Progenitor cell of endocrine pancreas (in vitro differentiated cells): ENCODE measurements at places on chromosomes 2 and 18.

GRCh38 chr18:9787036-9787435 lies 78.9 kb downstream of the RAB31 start:
- H3K4me1 ChIP-seq, result no peaks in the 10 kb centered on the region
- no peak for DNase-seq
- H3K27ac ChIP-seq, result no peak overlapping the region
- no peaks in the 10 kb centered on the region for H3K36me3 ChIP-seq
- H3K4me3 ChIP-seq, result no peak overlapping the region
- H3K27me3 ChIP-seq, result no peaks in the 10 kb centered on the region

DNA sequence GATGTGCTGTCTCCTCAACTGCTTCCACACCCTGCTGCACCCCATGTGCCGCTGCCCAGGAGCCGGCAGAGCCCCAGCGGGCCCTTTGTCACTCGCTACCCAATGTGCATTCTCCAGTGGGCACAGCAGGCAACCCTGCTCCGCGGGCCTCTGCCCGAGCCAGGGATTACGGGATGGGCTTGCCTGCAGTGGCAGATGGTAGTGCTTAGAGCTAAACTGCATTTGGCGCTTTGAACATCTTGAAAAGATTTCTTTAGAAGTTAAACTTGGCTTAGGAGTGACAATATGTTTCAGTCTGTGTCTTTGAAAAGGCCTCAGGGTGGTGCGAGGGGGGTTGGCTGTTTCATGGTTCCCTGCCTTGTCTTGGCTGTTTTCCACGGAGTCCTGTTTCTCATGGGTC lies 84.0 kb upstream of the BOD1L2 start:
- no peak overlapping the region for H3K27ac ChIP-seq
- no peak overlapping the region for H3K4me3 ChIP-seq
- peaks cover 11% of the 10 kb centered on the region for H3K27me3 ChIP-seq
- no peak for DNase-seq
- H3K36me3 ChIP-seq, result no peaks in the 10 kb centered on the region

- no peak overlapping the region for H3K4me3 ChIP-seq
- peaks cover 4% of the 10 kb centered on the region for H3K4me1 ChIP-seq
- no peaks in the 10 kb centered on the region for H3K36me3 ChIP-seq
- peaks cover 7% of the 10 kb centered on the region for H3K27me3 ChIP-seq
These were observed 270.3 kb downstream of the ATAD2B start for GRCh38 chr2:23656597-23656973.

DNA sequence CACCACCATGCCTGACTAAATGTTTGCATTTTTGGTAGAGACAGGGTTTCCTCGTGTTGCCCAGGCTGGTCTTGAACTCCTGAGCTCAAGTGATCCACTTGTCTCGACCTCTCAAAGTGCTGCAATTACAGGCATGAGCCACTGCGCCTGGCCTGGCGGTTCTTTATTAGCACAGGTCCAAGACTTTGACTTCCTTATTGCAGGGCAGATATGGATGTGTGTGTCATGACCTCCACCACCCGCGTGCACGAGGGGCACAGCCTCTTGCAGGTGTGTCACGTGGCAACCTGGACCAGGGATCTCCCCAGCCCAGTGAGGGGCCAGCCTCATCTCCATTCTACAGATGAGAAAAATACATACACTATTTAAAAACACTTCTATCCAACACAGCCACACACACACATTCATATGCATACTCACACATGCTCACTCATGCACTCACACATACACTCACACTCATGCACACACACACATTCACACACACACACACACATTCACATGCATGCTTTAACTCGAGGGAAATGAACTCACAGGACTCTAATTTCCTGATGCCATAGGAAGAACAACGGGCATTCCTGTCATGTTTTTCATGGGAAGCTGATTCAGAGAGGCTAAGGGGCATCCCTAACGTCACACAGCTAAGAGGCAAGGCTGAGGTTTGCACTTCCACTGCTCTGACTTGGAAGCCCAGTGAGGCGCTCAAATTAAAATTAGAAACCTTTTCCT lies 38.8 kb downstream of the RRM2 start:
- no peak for DNase-seq
- no peaks in the 10 kb centered on the region for H3K36me3 ChIP-seq

DNA sequence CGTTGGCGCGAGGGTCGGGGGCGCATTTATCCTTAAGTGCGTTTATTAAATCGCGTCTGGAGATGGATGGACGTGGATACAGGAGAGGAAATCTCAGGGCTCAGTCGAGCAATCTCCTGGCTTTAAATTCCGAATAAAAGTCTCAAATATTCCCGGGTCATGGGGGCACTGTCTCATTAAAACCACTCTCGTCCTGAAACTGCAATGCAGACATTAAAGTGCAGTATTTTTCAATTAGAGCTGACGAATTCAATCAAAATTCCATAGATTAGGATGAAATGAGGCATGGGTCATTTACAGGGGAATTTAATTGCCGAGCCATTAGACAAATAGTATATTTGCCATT lies 10.7 kb upstream of the GBX2 start:
- H3K27me3 ChIP-seq, result peaks cover 70% of the 10 kb centered on the region
- H3K27ac ChIP-seq, result no peak overlapping the region
- H3K36me3 ChIP-seq, result no peaks in the 10 kb centered on the region
- peaks cover 17% of the 10 kb centered on the region for H3K4me1 ChIP-seq
- peak overlapping the region; percentile 76 for H3K4me3 ChIP-seq

DNA sequence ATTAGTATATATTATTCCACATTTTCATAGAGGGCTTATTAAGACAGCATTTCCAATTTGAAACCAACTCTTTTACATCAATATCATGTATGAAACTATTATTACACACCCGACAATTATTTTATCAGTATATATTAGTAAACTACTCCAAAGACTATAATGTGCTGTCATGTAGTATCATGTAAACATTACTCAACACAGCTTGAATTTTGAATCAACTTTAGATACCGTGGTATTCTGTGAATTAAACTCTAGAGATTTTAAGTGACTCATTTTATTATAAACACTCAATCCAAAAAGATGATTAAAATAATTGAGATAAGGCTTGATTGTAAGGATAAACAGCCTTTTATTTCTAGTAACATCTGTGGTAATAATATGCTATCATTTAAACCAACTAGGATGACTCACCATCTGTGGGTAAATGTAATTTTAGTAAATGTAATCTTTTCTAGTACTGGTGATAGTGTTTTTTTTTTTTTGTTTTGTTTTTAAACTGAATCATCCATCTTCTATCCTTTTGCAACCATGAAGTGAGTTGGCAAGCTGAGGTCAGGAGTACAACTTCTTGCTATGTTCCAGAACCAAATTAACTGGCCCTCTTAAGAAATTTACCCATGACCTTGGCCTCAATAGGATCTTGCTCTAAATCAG lies 144.3 kb upstream of the SMAD7 start:
- H3K36me3 ChIP-seq, result peaks cover 11% of the 10 kb centered on the region
- peaks cover 3% of the 10 kb centered on the region for H3K4me1 ChIP-seq
- DNase-seq, result no peak
- H3K4me3 ChIP-seq, result no peak overlapping the region

GRCh38 chr2:222024932-222025880 lies 273.6 kb downstream of the PAX3 start:
- H3K27me3 ChIP-seq, result peaks cover 17% of the 10 kb centered on the region
- no peak overlapping the region for H3K27ac ChIP-seq
- H3K4me3 ChIP-seq, result no peak overlapping the region
- no peak for DNase-seq
- H3K36me3 ChIP-seq, result no peaks in the 10 kb centered on the region

DNA sequence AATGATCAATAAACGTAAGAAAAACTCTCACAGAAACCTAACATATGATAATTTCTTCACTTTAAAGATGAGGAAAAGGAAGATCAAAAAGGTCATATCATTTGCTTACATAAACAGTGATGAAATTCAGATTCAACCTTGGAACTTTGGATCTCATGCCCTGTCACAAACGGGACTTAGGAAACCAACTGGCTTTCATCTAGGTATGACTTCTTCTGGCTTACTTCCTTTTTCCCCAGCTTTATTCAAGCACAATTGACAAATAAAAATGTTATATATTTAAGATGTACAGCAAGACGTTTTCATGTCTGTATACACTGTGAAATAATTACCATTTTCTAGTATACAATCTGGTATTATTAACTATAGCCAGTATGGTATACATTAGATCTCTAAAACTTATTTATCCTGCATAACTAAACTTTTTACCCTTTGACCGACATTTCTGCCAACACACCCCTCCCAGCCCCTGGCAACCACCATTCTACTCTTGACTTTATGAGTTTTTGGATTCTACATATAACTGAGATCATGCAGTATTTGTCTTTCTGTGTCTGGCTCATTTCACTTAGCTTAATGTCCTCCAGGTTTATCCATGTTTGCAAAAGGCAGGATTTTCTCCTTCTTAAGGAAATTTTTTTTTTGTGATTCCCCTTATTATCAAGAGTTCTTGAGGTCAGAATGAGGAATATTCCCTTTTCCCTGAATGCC lies 46.0 kb upstream of the COBLL1 start:
- H3K27ac ChIP-seq, result no peak overlapping the region
- no peak for DNase-seq
- no peak overlapping the region for H3K4me3 ChIP-seq
- no peaks in the 10 kb centered on the region for H3K27me3 ChIP-seq
- peaks cover 14% of the 10 kb centered on the region for H3K4me1 ChIP-seq

- H3K4me1 ChIP-seq, result peaks cover 13% of the 10 kb centered on the region
- H3K27me3 ChIP-seq, result no peaks in the 10 kb centered on the region
- H3K36me3 ChIP-seq, result peaks cover 43% of the 10 kb centered on the region
- H3K27ac ChIP-seq, result peak overlapping the region; percentile 39
These were observed 47.5 kb downstream of the NBEAL1 start for GRCh38 chr2:203062126-203062525.

- DNase-seq, result no peak
- H3K4me3 ChIP-seq, result no peak overlapping the region
- no peaks in the 10 kb centered on the region for H3K27me3 ChIP-seq
- peaks cover 20% of the 10 kb centered on the region for H3K4me1 ChIP-seq
- H3K36me3 ChIP-seq, result peaks cover 1% of the 10 kb centered on the region
These were observed 463.5 kb upstream of the NETO1 start for GRCh38 chr18:73331212-73331772.

DNA sequence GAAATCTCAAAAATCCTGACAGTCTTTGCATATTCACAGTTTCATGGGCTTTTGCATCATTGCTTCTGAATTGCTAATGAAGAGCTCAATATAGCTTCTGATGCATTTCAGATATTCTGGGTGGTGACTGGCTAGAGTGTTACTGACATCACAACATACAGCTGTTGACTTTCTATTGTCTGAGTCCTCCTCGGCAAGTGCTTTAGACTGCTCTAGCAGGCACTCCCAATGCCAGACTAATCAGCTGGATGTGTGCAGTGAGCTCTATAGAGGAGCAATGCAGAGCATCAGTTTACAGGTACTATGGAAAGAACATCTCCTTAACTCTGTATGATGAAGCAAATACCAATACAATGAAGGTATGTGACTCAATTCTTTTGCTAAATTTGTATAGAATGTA lies 54.9 kb downstream of the R3HDM1 start:
- H3K4me3 ChIP-seq, result no peak overlapping the region
- DNase-seq, result no peak
- H3K27me3 ChIP-seq, result no peaks in the 10 kb centered on the region
- peaks cover 5% of the 10 kb centered on the region for H3K4me1 ChIP-seq

GRCh38 chr2:278927-279320 lies 9.0 kb downstream of the ALKAL2 start:
- H3K36me3 ChIP-seq, result peaks cover 14% of the 10 kb centered on the region
- no peaks in the 10 kb centered on the region for H3K4me1 ChIP-seq
- DNase-seq, result no peak

DNA sequence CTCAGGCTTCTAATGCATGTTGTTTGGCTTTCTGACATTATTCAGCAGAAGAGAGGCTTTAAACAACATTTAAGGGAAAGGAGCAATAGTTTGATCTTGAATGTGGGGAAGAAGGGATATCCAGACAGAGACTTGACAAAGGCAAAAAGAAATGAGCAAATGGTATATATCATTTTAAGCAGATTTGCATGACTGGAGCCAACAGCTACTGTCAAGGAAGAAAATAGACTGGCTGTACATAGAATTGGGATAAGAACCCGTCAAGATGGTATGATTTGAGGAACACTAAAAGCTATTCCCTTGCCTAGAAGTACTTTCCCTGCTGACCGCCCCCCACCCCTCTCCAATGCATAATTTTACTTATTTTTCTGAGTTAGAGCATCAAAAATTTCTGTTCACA lies 174.5 kb downstream of the RIT2 start:
- DNase-seq, result no peak
- no peak overlapping the region for H3K27ac ChIP-seq
- no peak overlapping the region for H3K4me3 ChIP-seq
- peaks cover 27% of the 10 kb centered on the region for H3K4me1 ChIP-seq
- no peaks in the 10 kb centered on the region for H3K27me3 ChIP-seq

DNA sequence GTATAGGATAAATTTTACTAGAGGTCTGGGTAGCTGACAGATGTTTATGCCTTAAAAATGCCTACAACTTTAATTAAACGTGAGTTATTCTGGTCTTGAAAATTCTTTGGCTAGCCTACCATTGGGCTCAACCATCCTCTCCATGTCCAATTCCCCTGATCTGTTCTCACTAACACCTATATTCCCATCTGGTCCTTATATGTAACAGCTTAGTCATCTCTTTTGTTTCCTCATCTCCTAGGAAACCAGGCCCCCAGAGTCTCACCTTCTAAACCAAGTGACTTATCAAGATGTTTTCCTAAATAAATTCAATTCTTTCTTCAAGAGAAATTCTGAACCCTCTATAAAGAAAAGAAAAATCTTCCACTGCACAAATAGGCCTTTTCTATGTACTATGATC lies 148.5 kb downstream of the TTC32 start:
- no peak overlapping the region for H3K4me3 ChIP-seq
- H3K4me1 ChIP-seq, result no peaks in the 10 kb centered on the region
